ENCODE measurements at places on chromosomes 4 and X.

GRCh38 chrX:103539695-103540094, 20.4 kb upstream of the RAB40A start:
- no peak for DNase-seq

- DNase-seq = no peak
These were observed 6.1 kb upstream of the SMPX start for GRCh38 chrX:21764008-21764407.

- DNase-seq = no peak
These were observed 16.4 kb upstream of the CTBP1 start for GRCh38 chr4:1265351-1265750.

- DNase-seq = no peak
These were observed 833.5 kb upstream of the GALNTL6 start for GRCh38 chr4:170979736-170980135.

GRCh38 chrX:84339507-84340364, 151.7 kb upstream of the RPS6KA6 start:
- no peak for DNase-seq

DNA sequence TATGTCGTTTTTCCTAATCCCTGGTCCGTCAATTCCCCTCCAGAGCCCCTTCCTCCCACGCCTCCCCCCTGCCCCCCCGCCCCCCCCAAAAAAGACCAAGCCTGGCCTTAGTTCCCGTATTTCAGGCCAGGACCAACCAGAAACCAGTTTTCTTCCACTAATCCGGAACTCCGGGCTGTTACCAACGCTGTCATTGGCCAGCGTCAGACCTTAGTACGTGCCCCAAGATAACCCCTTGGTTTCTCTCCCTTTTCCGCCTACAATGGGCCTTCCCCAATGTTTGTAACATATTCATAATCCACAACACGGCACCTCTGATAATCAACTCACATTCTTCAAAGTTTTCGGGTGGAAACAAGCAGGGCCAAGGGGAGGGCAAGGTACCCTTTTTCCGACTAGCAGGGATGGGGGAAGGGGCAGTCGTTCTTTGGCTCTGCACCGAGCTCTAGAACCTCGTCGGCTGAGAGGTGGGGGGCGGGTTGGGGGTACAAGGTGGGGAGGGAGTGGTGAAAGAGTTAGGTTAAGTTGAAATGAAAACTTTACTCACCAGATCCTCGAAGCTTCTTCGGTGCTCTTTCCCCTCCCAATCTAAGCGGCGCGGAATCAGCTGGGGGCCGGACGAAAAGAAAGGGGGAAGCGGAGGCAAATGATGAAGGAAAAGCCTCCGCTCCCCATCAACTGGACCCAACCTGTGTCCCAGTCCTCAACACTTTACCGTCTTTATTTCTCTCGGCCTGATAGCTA, 1.5 kb downstream of the BRWD3 start:
- peak; percentile 58 for DNase-seq

DNA sequence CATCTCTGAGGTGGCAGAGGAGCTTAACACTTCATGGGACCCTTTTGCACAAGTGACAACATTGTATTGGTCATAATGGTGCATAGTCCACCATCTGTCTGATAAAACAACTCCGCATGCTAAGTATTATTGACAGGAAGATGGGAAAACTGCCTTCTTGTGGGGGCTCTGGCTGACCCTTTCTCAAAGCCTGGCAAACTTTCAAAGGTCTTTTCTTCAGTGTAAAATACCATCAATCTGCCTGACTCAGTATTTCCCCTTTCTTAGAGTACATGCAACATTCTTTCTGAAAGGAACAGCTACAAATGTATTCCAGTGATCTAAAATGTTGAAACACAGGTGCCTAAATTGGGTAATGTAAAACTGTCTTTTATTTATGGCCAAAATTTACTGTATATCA, 89.1 kb downstream of the NAA11 start:
- no peak for DNase-seq

DNA sequence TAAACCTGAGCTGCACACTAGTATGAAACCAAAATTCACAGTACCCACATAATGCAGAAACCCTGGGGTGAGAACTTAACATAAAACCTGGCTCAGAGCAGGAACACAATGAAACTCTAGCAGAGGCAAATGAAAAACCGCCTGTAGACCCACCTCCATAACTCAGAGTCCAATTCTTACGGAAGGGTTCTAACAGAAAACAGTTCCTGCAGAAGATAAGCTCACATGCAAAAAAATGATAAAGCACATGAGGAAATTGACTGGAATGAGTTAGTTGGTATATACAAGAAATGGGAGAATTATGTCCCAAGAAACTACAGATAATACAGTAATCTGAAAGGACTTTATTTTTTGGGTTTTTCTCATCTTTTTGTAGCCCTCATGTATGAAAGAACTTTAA, 14.7 kb downstream of the RTL9 start:
- DNase-seq = no peak

DNA sequence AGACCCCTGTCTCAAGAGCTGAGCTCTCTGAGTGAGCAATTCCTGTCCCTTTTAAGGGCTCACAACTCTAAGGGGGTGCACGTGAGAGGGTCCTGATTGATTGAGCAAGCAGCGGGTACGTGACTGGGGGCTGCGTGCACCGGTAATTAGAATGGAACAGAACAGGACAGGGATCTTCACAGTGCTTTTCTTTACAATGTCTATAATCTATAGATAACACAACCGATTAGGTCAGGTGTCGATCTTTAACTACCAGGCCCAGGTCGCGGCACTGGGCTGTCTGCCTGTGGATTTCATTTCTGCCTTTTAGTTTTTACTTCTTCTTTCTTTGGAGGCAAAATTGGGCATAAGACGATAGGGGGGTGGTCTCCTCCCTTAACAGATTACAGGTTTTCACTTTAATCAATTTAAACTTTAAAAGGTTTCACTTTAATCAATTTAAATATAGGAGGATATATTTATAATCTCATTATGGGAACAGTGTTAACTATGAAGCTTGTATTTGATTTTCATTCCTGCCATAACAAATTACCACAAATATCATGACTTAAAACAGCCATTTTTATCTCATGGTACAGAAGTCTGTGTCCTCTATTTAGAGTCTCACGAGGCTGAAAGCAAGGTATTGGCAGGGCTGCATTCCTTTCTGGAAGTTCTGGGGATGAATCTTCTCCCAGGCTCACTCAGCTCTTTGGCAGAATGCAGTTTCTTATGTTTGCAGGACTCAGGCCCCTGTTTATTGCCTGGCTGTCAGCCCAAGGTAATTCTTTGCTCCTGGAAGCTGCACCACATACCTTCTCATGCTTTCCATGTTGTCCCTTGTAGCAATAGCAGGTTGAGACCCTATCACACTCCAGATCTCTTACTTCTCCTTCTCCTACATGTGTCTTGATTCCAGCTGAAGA, 5.2 kb downstream of the SPATA4 start:
- DNase-seq = no peak

- DNase-seq = no peak
These were observed 812.9 kb downstream of the PDHA2 start for GRCh38 chr4:96652821-96653220.

GRCh38 chr4:4541040-4541631, 712 bp downstream of the STX18 start:
- no peak for DNase-seq

DNA sequence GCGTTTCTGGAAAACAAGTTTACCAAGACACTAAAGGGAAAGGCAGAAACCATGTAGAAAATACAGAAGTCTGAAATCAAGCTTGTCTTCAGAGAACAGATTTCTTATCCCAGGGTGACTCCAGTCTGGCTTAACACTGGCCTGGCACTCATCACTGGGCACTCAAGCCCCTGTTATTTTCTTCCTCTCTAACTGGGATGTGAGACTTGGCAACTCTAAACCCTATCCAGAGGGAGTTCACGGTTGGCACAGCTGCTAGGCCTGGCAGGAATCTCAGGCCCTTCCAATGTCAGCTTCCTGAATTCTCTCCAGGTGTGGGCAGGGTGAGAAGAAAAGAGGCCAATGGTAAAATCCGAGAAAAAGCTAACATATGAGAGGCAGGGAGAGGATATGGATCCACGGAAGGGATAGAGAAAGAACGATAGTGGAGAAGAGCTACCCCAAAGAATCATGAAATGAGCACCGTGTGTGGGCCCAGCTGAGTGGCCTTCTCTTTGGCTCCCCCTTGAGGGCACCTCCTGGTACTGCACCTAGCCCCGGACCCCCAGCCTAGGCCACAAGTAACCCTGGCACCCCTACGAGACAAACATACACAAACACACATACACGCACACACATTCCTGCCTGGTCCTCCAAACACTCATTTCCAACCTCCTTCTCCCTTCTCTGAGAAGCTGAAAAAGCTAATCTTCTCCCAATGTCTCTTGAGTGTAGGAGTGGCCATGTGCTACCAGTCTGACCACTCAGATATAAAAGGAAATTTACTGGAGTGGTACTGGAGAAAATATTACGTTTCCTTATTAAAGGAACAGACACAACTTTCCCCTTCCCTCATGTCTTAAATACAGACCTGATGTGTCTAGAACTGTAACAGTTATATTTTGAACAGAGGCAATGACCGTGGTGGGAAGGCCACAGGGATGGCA, 16.6 kb upstream of the PTCHD1 start:
- peak; percentile 4 for DNase-seq

GRCh38 chrX:29083823-29084222, 496.6 kb downstream of the IL1RAPL1 start:
- DNase-seq = no peak

DNA sequence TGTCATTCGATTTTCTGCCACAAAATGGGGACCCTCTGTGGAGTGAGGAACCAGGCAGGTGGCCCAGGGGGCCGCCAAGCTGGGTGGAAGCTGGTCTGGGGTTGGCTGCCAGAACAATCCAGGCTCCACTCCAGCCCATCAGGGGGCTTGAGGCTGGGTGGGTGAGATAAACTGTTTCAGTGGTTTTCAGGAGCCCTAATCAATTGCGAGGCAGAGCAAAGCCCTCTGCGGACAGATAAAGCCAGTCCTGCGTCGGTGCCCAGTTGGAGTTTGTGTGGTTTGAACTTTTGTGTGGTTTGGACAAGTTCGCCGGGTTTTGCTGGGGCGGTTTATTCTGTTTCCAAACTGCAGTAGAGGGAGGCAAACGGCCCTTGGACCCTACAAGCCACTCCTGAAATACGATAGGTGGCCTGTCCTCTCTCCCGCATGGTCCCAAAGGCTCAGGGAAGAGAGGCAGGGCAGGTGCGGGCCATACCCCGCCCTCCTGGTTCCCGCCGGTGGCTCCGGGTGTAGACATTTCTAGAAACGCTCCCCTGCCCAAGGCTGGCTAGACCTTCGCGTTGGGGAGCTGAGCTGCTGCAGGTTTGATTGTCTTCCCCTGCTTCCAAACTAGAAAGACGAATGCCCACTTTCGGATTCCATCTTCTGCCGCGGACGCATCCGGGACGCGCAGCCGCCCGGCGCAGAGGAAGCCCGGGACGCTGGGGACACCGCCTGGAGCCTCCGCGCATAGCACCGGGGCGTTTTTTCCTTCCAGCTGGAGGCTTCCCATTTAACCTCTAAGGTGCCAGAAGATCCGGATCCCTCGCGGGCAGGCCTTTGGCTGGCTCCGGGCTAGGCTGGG, 169.0 kb upstream of the BCOR start:
- peak; percentile 33 for DNase-seq

- DNase-seq = no peak
These were observed 38.1 kb downstream of the CBLL2 start for GRCh38 chrX:22310779-22311178.

GRCh38 chrX:116961872-116962582, 499.3 kb upstream of the CT83 start:
- DNase-seq = no peak

- DNase-seq = no peak
These were observed 353.8 kb upstream of the CASK start for GRCh38 chrX:42276982-42277690.

DNA sequence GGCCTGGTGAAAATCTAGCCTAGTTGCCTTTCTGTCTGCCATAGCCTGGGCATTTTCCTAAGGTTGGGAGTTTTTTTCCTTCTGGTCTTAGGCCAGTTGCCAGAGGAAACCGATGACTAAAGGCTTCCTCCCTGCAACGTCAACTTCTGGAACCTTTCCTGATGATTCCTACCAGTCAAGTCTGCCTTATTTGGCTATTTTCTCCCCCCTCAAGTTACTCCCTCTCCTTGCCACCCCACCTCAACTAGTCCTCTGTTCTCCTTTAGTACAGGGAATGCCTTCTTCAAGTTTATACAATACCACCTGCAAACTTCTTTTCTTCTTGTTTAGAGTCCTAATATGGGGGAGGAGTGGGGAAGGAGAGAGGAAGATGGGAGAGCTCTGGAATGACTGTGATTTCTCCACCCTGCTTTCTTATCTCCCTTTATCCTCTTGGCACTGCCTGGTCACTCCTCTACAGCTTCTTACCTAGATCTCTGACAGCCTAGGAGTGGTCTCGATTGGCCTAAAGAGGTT, 10.6 kb downstream of the MSN start:
- DNase-seq = no peak

- no peak for DNase-seq
These were observed 3.7 kb downstream of the MMRN1 start for GRCh38 chr4:89898304-89898716.

DNA sequence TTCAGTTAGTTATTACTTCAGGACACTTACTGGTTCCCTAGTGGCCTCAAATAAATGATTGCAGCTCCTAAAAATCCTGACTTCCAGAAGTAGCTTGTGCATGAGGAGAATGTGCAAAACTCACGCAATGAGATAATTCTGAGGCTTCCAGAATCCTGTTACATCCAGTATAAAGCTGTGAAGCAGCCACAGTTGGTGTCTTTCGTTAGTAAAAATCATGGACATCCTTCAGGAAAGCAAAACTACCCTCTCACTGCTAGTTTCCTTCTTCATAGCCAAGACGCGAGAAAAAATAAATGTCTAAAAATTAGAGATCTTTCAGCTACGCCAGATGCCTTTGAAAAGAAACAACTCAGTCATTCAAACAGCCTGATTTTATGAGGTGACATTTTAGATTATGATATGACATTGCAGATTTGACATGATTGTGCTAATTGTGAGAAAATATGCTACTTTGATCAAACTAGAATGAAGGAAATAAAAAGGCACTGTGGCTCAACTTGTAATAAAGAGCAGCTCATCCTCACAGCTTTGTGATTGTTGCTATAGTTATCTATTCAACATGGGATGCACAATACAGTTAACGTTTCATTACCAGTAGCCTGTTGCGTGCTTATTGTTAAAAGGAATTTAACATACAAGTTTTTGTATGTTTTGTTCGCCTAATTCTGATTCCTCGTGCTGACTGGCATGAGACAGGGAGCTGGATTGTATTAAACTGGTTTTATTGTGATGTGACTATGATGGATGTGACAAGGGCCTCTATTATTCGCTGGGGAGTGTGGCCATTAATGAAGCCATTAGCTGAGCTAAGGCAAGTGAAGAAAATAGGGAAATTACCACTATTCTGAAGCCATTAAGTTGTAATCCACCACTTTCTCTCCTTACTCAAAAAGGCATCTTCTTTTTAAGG, 40.5 kb downstream of the AFF2 start:
- DNase-seq = no peak

- DNase-seq = no peak
These were observed 93.4 kb downstream of the REPS2 start for GRCh38 chrX:17039826-17040225.

GRCh38 chr4:103720661-103721060, 876 bp upstream of the TACR3 start:
- DNase-seq = no peak

- DNase-seq = no peak
These were observed 133.1 kb downstream of the AKAP4 start for GRCh38 chrX:50067435-50068284.

- DNase-seq = no peak
These were observed 188.2 kb downstream of the GABRB1 start for GRCh38 chr4:47219586-47219985.

GRCh38 chr4:113588895-113589668, 172.5 kb downstream of the CAMK2D start:
- no peak for DNase-seq

GRCh38 chrX:72141372-72142004, 9.8 kb upstream of the RTL5 start:
- DNase-seq = no peak

All from CD4-positive, alpha-beta T cell (primary cell).